ENCODE measurements at places on chromosomes 7 and 10.

- no peak for DNase-seq
Observed at GRCh38 chr7:46559194-46559832, 638.2 kb upstream of the IGFBP3 start.

GRCh38 chr10:127977357-127978009 lies 70.6 kb downstream of the PTPRE start:
- peak; percentile 14 for DNase-seq

- no peak for DNase-seq
Observed at GRCh38 chr10:14215641-14216040, 115.1 kb downstream of the FRMD4A start.

DNA sequence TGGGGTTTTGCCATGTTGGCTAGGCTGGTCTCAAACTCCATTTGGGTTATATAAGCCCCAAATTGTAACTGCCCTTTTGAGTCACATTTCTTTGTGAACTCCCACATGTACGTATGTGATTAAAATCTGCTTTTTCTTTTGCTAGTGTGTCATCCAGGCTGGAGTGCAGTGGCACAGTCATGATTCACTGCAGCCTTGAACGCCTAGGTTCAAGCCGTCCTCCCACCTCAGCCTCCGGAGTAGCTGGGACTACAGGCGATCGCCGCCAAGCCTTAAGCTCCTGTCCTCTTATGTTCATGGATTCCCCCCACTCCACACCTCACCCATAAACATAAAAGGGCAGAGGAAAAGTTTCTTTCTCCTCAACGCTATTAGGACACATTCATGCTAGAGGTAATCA lies 4.4 kb upstream of the SMC3 start:
- no peak for DNase-seq

DNA sequence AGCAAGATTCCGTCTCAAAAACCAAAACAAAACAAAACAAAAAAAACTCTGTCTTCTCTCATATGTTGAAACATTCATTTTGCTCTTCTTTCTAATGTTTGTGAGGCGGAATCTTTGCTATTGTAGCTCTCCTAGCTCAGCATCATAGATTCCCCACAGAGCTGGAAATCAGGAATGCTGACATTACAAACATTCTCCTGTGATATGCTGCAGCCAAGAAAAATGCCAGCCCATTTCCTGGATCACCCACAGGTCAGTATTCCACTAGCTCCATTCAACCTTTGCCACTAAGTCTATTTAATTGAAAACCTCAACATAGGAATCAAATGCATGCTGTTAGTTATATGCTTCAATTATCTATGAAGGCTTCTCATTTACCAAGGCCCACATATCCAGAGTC lies 186.3 kb downstream of the IPMK start:
- no peak for DNase-seq

GRCh38 chr7:98049034-98049433 lies 57.6 kb upstream of the LMTK2 start:
- no peak for DNase-seq

- DNase-seq = no peak
Observed at GRCh38 chr10:17386616-17387075, 67.7 kb downstream of the ST8SIA6 start.

- peak; percentile 29 for DNase-seq
Observed at GRCh38 chr7:87152897-87153641, 816 bp downstream of the DMTF1 start.

DNA sequence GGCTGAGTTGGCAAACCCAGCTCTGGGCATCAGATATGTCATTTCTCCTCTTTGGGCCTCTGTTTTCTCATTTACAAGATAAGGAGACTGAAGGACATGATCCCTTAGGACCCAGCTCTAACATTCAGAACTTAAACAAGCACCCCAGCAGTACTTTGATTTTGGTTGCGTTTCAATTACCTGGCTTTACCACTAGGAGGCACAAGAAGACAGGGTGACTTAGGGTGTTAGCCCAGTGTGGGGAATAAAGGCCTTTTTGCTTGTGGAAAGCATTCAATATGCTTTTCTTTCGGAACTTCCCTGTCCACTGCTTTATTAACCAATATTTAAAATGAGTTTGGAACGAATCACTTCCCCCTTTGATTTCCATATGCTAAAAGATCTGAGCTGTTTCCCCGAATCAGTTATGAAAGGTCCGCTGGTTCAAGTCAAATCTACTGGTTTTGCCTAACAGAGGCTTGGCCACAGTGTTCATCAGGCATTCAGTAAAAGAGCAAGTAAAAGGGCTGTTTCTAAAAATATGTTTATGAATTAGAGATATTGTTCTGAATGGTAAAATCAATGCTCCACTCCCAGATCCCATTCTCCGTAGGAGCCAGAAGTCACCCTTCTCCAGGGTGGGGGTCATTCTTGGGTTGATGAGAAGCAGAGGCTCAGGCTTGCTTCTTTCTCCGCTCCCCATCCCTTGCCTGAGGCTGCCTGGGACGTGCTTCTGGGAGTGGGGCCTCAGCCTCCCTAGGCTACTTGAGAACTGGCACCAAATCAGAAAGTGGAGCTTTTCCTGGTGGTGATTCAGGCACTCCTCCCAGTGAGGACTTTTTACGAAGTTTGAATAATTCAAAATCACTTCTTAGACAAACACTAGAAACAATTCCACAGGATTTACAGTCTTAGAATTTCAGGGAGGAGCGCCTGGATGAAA lies 105.5 kb downstream of the MYOF start:
- DNase-seq = peak; percentile 53

DNA sequence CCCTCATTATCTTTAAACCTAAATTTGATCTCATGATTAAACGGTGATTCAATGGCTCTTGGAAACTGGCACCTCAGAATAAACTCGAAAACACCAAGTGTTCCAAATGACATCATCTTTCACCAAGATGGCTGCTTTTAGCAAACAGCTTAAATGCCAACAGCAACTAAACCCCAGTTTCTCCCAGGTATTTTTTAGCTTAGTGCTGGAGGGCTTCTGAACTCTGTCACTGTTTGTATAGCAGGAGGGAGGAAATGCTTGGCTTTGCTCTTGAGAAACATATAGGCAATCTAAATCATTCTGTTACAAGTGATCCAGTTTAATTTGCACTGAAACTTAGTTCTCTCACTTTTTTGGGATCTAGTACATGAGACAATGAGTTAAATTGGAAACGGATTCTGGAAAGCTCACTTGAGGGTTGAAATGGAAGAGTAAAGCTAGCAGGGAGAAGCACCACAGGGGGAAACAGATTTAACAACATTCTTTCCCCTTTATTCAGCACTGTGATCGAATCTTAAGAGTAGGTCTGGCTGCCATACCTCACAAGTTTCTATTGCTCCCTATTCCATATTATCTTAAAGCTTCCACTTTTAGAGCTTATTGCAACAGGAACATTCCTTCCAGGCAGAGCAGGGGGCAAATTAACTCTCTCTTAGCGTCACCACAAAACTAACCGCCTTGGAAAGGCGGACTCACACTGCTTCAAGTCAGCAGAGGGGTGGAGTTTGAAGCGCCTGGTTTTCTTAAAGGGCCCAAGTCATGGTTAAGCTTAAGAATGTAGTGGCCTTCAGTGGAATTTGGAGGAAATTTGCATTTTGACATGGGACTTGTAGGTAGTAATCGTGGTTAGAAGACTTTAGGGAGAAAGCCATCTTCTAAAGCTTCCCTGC lies 1.8 kb upstream of the CCDC6 start:
- DNase-seq = peak; percentile 63

- DNase-seq = no peak
Observed at GRCh38 chr7:108157606-108158335, 27.6 kb upstream of the LAMB4 start.

GRCh38 chr7:44284216-44284615 lies 41.2 kb downstream of the CAMK2B start:
- DNase-seq = no peak

- no peak for DNase-seq
Observed at GRCh38 chr7:145978769-145979168, 137.8 kb upstream of the CNTNAP2 start.

GRCh38 chr7:105806592-105807447 lies 69.6 kb downstream of the ATXN7L1 start:
- peak; percentile 75 for DNase-seq

GRCh38 chr10:133173860-133174640 lies 14.0 kb downstream of the KNDC1 start:
- DNase-seq = no peak

GRCh38 chr10:132600416-132600815 lies 62.8 kb downstream of the INPP5A start:
- no peak for DNase-seq

- no peak for DNase-seq
Observed at GRCh38 chr7:8305104-8305503, 43.1 kb upstream of the ICA1 start.

GRCh38 chr7:40969641-40970040 lies 733.2 kb downstream of the INHBA start:
- DNase-seq = no peak

GRCh38 chr10:126001576-126001975 lies 105.2 kb downstream of the FANK1 start:
- DNase-seq = no peak

- no peak for DNase-seq
Observed at GRCh38 chr7:111051832-111052231, 39.1 kb upstream of the LRRN3 start.
